ENCODE measurements at places on chromosomes 7 and 10.
A peak's percentile ranks its signal among the peaks of the same experiment; 100 is the strongest.

GRCh38 chr7:128777156-128778123 lies 1.8 kb upstream of the OPN1SW start:
- DNase-seq = no peak

DNA sequence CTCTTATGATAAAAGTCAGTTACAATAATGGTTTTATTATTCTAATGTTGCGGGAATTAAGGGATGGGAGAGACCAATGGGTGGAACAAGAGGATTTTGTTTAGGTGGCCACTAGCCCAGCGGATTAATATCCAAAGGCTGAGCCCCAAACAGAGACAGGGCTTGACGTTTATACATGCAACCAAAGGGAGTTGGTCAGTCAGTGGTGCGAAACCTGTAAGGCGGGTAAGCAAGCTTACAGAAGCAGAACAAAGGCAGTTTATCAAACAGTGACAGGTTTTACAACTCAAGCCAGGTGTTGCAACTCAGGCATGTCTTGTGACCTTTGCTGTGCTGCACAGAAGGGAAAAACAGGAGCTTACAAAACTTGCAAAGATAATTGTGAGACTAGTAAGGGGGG lies 622.9 kb upstream of the MBL2 start:
- DNase-seq = no peak

DNA sequence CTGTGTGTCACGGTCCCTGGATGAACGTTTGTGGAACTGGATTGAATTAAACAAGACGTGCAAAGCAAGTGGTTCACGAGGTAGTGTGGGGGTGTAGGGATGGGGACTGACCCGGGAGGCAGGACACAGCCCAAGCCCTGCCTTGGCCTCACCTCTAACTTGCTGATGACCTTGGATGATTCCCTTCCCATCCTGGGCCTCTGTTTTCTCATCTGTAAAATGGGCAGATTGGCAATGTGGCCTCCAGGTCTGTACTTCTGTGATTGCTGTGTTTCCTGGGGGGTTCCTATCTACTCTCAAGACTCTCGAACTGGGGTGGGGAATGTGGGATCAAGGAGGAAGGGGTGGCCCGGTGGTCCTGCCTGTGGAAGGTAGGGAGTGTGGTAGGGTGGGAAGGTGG lies 6.0 kb upstream of the PSMG3 start:
- DNase-seq = no peak

DNA sequence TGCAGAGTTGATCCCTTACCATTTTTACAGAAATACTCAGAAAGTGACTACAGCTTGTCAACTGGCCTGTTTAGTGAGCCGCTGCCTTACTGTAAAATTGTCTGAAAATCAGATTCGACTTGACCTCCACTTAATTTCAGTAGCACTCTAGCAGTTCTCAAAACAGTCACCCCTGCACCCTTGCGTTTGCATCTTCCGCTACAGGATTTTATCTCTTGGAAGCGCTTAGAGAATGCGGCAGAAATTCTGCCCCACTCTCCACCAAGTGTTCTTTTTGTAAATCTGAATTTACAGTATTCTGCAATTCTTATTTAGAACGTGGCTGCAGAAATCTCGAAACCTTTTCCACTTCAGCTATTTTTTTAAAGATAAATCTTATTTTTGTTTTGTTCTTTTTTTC lies 1.9 kb upstream of the TWIST1 start:
- no peak for DNase-seq

- no peak for DNase-seq
These were observed 101.5 kb upstream of the PRSS1 start for GRCh38 chr7:142647749-142648148.

DNA sequence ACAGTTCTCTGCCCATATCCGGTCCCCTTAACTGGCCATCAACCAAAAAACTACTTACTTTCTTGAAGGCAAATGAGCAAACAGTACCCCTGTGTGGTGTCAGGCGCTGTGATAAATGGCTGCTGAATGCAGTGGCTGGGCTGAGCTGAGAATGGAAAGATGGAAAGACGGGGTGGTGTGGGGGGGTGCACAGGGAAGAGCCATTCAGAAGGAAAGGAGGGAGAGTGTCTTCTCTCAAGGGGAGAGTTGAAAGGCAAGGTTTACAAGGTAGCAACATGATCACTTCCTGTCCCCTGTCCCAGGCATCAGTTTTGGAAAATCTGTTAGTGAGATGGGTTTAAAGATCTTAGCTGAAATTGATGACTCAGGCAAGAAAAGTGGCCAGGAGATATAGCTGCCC lies 22.5 kb downstream of the EMX2 start:
- no peak for DNase-seq

GRCh38 chr10:96374639-96374984 lies 15.8 kb upstream of the OPALIN start:
- DNase-seq = no peak

- peak; percentile 36 for DNase-seq
These were observed 40.9 kb upstream of the MET start for GRCh38 chr7:116630932-116631671.

GRCh38 chr7:139775829-139776266 lies 1.9 kb downstream of the HIPK2 start:
- peak; percentile 59 for DNase-seq

DNA sequence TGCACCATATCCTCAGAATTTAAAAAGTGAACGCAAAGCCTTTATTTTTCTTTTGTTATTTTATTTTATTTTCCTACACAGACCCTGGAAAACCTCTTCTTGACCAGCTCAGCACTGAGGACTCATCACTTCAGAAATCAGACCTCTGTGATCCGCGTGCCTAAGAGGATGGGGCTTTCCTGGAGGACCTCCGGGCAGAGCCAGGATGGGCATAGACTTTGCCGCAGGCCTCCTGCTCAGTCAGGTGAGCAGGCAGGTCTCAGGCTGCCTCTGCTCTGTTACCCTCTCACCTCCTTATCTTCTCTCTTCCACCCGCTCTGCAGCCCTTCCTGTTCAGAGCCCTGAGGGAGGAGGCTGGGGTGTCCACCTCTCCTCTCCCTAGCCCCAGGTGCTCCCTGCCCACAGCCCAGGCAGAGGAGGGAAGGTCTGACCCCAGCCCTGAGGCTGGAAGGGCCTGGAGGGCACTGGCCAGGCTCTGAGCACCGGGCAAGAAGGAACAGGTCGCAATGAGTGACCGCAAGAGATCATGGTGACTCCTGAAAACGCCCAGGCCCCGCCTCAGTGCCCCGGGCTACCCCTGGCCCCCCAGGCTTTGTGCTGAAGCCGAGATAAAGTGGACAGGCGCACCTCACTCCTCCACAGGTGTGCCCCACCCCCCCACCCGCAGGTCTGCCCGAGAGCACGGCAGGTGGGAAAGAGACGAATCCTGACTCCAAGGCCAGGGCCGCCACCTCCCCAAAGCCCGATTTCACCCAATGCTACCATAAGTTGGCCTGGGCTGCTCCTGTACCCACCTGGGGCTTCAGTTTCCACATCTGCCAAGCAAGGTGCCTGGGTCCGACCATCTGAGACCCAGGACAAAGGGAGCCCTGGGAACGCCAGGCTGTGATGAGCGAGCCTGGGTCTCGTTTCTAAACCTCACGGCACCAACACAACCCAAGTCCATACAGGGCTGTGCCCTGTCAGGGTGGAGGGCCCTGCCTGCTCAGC lies 2.8 kb downstream of the CALML5 start:
- DNase-seq = no peak

DNA sequence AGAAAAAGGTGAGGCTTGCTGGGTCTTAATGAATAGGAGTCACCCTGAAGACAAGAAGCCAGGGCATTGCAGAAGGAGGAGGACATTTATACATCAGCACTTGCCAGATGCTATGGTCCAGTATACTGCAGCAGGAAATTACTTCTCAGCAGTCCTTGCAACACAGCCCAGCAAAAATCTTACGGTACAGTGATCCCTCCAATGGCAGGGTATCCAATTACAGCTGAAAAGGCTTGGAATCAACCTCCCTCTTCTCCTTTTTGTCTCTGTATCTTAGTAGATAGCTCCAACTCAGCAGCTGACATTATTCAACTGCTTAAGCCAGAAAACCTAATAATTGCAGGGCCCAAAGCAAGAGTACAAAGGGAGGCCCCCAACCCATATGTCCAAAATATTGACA lies 128.3 kb upstream of the COBL start:
- no peak for DNase-seq

GRCh38 chr10:326350-326749 lies 191.1 kb downstream of the ZMYND11 start:
- no peak for DNase-seq

DNA sequence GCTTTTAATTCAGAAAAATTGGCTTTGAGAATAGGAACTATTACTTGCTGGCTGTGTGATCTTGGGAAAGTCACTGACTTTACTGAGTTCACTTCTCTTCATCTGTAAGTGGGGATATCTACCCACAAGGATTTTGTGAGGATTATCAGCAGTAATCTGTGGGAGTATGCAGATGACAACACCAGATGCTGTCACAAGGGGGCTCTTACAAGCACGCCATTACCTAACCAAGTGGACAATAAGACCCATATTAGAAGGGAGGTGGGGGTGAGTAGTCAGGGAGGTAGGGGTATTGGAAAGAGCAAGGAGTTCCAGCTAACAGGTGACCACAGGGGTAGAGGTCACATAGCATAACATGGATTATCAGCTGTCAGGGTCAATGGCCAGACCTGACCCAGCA lies 569.4 kb downstream of the SUGCT start:
- no peak for DNase-seq

- no peak for DNase-seq
These were observed 61.9 kb upstream of the LANCL2 start for GRCh38 chr7:55303220-55303619.
